ENCODE measurements at places on chromosomes 3 and 15.
A peak's percentile ranks its signal among the peaks of the same experiment; 100 is the strongest.

GRCh38 chr15:52042051-52042851, 23.2 kb downstream of the MAPK6 start:
- DNase-seq = no peak

DNA sequence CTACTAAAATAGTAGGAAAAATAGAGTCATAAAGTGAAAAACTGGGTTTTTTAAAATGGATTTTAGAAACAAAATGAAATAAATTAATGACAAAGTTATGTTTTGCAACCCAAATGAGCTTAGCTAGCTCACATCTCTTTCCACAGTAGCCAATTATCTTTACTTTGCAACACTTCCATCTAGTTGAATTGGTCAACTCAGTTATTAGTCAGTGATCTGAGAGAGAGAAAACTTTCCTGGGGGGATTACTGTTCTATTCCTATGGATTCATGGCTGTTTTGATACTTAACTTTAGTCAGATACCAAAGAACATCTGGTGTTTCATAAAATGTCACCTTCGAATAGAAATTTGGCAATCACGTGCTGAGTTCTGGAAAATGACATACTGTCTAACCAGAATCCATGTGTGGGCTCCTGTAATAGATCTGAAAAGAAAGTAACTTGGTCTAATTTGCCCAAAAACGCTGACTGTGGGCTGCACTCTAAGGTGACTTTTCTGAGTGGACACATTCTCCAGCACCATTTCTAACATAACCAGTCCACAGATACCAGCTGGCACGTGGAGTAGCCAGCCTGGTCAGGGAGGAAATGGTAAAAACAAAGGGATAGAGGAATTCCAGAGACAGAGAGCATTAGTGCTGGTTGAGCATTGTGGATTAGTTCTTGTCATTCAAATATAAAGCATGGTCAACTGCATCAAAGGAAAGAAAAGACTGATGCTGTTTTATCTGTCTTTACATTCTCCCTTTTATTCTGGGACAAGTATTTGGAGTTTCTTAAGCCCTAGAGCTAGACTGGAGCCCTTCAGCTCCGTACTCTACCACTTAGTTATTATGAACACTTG, 45.2 kb upstream of the CCDC80 start:
- DNase-seq = no peak

- DNase-seq = peak; percentile 6
Measured at GRCh38 chr3:87088993-87089841, 98.3 kb upstream of the VGLL3 start.

DNA sequence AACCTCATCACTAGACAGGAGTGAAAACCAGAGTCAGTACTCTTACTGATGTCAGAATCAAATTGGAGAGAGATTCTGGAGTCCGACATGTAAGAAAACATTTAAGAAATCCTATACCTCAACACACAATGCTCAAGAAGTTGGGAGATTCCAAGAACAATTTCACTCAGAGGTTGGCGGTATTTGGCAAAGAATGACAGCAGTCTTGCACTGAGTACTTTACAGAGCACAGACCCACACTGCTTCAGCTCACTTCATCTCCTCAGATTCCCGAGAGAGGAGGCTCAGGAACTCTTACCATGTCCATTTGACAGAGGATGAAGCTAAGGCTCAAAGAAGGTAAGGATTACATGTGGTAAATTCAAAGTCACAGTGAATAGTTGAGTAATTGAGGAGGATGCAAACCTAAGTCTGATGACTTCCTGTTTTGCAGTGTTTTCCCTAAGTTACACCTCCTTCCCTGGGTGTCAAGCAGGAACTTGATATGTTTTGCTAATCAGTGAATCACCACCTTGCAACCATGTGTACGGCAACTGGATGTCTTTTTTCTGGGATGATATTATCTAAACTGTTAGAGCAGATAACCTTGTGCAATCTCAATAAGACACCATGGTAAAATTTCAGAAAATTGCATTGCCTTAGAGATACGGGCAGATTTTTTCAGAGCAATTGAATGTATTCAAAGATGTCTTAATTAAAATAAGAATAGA, 61.3 kb upstream of the MME start:
- DNase-seq = no peak

GRCh38 chr15:77015646-77016320, 20.9 kb downstream of the PSTPIP1 start:
- no peak for DNase-seq

DNA sequence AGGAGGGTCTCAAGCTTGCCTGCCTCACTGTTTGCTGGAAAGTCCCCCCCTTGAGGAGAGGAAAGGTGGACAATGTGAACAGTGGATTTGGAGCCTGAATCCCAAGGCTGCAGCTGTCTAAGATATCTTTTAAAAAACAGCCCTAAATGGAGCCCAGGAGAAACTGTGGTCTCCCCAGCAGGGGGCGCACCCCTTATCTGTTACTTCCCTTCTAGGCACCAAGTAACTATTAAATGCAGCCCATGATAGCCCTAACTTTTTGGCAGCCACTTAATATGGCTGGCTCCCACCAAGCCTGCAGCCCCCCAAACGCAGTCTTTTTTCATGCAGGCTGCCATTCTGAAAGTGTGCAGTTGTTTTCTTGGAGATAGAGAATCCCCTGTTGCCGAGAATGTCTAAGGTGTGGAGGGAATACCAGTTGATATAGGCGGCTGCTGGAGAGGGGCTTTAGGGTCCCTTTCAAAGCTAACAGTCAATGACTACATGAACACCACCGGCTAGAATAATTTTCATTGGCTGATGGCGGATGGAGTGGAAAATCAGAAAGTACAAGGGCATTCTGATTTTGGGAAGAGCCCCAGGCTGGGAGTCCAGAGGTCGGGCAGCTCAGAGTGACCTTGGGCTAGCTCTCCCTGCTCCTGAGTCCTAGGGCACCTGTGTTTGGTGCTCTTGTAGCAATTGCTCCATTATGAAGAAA, 1.3 kb downstream of the RHCG start:
- DNase-seq = peak; percentile 69

GRCh38 chr15:40891810-40892446, 2.3 kb upstream of the VPS18 start:
- peak; percentile 32 for DNase-seq

GRCh38 chr3:136518102-136518501, 234.1 kb downstream of the STAG1 start:
- no peak for DNase-seq

DNA sequence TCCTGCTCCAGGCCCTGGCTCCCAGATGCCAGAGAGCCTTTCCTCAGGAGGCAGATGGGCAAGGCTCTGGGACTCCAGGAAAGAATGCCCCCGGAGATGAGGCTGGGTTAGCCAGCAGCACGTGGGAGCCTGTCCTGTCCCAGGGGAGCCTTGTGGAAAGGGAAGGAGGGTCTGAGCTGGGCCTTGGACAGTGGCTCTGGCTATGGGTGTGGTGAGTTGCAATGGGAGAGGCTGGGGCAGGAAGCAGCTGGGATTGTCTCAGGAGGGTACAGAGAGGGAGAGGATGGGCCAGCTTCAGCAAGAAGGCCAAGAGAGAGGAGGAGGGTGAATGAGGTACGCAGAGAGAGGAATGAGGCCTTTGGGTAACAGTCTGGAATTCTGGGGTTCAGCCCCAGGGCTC, 17.4 kb upstream of the CACNA2D2 start:
- no peak for DNase-seq

- DNase-seq = no peak
Measured at GRCh38 chr3:9749296-9749644, 482 bp upstream of the OGG1 start.

DNA sequence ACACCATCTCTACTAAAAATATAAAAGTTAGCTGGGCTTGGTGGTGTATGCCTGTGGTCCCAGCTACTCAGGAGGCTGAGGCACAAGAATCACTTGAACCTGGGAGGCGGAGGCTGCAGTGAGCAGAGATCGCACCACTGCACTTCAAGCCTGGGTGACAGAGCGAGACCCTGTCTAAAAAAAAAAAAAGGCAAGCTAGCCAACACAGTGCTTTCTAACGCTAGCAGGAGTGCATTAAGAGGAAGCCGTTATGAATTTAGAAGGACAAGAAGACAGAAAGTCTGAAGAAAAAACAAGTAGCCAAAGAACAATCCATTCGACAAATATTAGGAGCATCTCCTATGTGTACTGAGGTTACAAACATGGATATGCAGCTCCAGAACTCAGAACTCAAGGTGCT, 28.6 kb downstream of the BHLHE40 start:
- no peak for DNase-seq

DNA sequence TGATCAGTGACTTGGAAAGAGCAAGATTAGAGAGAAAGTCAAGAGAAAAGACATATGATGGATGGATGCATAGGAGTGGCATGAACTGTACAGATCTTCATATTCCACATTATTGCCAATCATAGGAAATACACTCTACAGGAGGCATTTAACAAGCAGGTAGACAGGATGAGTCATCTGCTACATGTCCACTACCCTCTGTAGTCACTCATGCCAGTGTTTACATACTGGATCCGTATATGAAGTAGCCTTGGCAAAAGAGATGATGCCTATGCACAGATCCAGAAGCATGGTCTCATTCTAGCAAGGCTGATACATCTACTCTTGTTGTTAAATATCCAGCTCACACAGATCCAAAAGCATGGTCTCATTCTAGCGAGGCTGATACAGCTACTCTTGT, 632.1 kb downstream of the ROBO2 start:
- DNase-seq = no peak

- DNase-seq = peak; percentile 53
Measured at GRCh38 chr3:111715911-111716523, 120.9 kb upstream of the ZBED2 start.

DNA sequence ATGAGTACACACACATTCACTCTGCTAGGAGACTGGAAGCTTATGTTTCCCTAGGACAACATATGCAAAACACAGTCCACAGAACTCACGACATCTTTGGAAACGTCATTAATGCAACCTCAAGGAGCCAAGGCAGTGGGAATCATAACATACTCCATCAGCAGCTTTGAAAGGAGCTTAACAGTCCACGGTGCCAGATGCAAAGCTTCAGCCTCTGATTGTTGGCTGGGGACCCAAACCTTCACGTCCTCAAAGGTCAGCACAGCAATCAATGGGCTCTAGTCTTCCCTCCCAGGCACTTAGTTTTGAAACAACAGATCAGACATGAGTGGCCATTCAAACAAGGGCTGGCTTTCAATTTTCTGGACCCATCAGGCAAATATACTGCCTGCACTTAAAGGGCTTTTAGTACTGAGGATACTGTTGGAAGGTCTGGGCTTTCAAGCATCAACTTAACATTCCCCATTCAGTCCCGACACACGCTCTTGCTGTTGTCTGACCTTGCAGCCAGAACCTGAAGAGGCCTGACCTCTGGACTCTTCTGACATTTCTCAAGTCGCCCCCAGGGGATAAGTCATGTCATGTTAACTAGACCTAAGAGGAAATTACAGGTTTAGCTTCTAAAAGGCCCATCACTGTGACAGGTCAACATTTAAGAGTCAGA, 223.0 kb downstream of the PDZRN3 start:
- DNase-seq = no peak

DNA sequence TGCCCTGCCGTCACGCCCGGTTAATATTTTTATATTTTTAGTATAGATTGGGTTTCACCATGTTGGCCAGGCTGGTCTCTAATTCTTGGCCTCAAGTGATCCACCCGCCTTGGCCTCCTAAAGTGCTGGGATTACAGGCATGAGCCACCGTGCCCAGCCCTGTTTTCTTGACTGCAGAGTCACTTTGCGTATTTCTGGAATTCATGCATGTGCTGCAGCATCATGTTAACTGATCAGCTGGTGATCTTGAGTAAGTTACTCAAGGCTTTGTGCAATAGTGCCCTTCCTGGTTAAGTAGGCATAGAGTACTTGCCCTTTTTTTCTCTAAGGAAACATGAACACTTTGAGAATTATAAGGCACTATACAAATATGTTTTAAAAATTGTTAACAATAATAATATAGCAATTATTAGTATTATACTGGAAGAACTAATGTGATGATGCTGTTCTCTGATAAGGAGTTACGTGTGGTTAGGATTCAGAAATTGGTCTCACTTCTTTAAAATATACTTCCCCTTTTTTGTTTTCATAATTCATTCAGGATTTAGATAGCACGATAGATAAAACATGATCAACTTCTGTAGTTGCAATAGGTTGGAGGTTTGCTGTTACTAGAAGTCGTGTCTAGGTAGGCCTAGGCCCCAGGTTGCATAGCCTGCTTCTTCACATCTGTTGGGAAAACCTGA, 33.6 kb downstream of the GPR171 start:
- DNase-seq = no peak

DNA sequence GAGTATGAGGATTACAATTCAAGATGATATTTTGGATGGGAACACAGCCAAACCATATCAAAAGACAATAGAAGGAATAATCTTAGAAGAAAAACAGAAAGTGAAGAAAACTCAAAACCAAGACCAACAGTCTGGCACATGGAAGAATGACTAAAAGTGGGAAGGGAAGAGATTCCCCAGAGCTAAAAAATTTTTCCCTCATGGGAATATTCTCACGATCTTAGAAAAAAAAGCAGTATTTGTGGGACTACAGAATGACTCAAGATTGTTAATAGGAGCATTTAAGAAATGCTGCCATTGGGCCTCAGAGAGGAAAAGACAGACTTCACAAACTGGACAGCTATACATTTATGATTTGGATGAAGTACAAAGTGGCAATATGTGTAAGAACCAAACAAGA, 18.3 kb downstream of the OSTN start:
- no peak for DNase-seq

- no peak for DNase-seq
Measured at GRCh38 chr3:50396502-50396901, 37.2 kb upstream of the TMEM115 start.

- DNase-seq = no peak
Measured at GRCh38 chr15:71469413-71469812, 340.9 kb upstream of the NR2E3 start.

DNA sequence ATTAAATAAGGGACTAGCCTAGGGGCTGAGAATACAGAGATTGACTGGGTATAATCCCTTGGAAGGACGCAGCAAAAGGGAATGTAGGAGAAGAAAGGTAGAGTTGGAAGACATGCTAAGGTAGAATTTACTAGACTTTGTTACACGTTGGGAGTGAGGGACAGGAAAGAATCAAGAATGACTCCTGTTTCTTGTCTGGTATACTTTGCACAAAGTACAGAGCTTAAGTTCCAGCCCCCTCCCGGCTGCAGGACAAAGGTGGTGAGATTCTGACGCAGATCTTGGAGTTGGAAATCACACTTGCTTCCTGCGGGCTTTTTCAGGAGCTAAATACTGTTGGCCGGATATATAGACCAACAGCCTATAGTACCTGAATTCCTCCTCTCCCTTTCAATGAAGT, 895 bp downstream of the HYKK start:
- no peak for DNase-seq

DNA sequence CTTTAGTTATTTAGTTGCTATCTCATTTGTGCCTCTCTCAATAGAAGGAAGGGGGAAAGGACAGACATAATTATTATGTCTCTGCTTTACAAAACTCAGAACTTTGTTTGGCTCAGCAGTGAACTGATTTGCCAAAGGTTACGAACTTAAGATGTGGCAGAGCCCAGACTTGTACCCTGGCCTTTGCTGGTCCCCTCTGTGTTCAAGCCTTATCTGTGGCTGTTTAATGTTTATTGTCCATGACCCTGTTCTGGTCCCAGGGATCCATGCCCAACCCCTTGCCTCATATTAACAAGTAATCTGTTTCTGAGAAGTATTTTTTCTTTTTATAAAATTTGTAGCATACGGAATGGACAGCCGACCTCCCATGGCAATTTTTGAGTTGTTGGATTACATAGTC, 10.7 kb downstream of the SNAPC5 start:
- DNase-seq = no peak
